ENCODE measurements at places on chromosomes 12 and 14.

- no peak for DNase-seq
These were observed 17.4 kb downstream of the HDAC7 start for GRCh38 chr12:47802312-47802711.

DNA sequence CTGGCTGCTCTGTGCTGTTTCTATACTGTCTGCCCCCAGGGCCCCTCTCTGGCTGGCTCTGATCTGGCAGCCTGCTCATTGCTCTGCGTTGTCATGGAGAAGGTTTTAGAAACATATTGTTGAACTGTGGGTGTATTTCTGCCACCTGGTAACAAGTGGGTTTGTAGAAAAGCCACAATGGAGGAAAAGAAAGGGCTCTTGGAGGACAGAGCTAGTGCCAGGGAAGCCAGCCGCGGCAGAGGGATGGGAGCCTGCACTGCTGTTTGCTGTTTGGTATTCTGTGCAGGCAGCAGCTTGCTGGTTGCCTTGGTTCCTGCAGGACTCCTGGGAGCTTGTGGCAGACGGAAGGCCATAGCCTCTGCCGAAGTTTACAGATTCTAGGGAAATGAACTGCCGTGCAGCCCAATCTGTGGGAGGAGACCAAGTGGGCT, 15.1 kb downstream of the CCDC177 start:
- DNase-seq = no peak

- DNase-seq = no peak
These were observed 44.4 kb downstream of the ANO6 start for GRCh38 chr12:45260104-45260815.

DNA sequence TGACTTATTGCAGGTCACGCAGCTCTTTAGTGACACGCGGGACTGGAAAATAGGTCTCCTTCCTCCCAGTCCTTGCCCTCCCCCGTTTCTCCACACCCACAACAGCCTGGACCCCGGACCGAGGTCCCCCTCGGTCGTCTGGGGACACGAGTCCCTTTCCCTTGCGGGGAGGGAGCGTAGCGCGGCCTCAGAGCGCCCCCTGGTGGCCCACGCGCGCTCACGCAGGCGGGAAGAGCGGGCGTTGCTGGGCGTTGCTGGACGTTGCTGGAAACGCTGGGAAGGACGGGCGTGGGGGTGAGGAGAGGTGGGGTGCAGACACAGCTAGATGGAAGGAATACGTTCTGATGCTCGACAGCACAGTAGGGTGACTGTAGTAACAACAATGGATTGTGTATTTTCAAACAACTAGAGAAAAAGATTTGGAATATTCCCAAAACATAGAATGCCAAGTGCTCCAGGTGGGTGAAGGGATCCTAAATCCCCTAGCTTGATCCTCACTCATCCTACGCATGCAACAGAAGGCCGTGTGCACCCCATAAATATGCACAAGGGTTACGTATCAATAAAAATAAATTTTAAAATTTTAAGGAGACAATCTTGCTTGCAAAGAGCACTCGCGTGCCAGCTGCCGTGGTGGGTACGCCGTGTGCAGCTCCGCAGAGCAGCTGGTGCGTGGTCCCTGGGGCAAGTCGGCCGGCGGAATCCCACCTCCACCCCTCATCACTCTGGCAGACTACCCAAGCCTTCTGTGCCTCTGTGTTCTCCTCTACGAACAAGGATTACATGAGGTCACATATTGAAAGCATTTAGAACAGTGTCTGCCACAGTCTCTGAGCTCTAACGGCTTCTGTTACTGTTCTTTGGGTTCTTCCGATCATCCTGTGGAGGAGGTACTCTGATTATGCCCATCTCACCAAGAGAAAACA, 87.4 kb downstream of the B4GALNT3 start:
- peak; percentile 44 for DNase-seq

- DNase-seq = no peak
These were observed 14.7 kb downstream of the PLEKHG6 start for GRCh38 chr12:6324936-6325750.

- DNase-seq = no peak
These were observed 33.3 kb upstream of the ALDH2 start for GRCh38 chr12:111733340-111733915.

DNA sequence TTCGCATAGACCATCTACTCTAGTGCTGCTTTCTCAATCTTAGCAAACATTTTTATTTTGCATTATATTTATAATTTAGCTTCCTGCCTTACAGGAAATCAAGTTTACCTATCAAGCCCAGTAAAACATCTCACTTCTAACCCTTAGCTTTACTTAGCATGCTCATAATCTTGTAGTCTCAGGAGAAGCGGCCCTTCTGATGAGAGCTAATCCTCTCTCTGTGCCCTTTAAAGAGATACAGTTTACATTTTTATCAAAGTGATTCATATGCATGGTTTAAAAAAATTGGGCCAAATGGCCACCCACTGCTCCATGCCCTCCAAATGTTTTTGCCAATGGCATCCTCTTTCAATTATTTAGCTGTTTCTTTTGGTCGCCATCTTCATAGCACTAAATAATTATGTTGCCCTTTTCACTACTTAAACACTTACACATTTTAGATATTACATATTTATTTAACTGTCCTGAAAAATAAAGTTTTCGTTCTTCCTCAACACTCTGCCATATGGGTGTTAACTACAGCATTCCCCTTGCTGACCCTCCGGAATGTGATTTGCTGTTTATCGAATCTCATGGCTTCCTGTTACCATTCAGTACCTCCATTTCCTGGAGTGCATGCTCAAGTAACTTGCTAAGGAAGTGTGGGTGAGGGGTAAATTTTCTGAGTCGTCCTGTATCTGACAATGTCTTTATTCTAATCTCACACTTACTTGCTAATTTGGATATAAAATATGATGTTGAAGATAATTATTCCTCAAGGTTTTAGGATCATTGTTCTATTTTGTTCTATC, 29.3 kb downstream of the YLPM1 start:
- no peak for DNase-seq

DNA sequence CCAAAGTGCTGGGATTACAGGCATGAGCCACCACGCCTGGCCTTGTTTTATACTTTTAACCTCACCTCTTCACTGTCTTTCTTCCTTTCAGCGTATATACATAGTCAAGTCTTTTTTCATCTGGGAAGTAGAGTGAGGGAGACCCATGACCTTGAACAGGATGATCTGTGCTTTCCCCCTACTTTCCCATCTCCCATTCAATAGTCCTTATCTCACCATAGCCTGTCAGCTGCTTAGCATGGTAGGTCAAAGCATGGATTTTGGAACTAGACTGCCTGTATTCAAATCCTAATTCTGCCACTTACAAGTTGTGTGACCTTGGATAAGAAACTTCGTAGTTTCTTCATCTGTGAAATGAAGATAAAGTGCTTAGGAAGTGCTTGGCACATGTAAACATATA, 96.4 kb upstream of the MON2 start:
- DNase-seq = no peak

- DNase-seq = no peak
These were observed 133.9 kb upstream of the FGD4 start for GRCh38 chr12:32265456-32265855.

DNA sequence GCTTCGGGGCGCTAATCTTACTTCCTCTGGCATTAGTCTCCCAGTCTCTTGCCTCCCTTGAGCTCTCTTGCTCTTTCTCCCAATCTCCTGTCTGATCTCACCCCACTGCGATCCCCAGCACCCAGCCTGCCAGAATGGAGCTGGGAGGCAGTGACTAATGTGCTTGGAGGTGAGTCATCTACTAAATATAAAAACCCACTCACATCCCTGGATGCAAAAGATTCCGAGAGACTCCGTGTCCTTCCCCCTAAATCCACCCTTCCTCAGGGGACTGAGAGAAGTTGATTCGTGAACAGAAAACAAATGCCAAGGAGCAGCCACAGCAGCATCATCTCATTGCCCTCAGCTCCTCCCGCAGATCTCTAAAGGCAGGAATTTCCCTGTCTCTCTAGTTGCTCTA, 45.7 kb upstream of the KCNA5 start:
- DNase-seq = no peak

DNA sequence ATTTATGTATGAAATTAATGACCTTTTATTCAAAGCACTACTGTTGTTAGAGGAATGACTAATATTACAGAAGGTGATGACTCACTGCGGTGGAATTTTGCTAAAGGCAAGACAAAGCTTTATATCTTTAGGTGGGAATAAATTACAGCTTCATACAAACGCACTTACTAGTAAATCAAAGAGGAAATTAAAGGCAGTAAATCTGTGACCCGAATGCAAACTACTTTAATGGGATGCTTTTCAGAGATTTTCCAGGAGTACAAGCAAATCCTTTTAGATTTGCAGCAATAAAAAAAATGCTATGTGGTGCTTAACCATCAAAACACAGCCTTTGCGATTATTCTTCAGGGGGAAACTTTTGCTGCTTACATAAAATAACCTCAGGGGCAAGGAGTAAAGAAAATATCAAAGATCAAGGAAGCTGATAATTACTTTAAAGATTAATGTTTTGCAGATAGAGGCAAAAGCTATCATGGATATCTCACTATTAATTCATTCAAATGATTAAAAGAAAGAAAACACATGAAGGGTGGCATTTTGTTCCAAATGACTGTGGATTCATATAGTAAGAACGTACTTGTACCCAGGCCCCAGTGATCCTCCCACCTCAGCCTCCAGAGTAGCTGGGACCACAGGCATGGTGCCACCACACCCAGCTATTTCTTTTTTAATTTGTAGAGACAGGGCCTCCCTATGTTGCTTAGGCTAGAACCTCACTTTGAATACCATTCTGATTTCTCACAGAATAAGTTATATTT, 98.9 kb downstream of the DENND5B start:
- DNase-seq = no peak

- DNase-seq = no peak
These were observed 6.1 kb downstream of the TCP11L2 start for GRCh38 chr12:106308611-106309010.

DNA sequence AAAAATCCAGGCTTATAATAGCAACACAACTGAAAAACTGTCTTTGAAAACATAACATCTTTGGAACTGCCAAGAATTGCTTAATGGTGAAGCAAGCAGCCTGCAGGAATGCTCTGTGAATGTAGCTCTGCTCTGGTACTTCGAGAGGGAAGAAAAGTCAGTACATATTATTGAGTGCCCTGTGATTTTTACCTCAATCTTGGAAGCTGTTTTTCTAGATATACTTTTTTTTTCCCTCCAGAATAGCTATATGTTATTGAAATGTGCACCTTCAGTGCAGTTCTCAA, 508.1 kb downstream of the PCNX1 start:
- no peak for DNase-seq

DNA sequence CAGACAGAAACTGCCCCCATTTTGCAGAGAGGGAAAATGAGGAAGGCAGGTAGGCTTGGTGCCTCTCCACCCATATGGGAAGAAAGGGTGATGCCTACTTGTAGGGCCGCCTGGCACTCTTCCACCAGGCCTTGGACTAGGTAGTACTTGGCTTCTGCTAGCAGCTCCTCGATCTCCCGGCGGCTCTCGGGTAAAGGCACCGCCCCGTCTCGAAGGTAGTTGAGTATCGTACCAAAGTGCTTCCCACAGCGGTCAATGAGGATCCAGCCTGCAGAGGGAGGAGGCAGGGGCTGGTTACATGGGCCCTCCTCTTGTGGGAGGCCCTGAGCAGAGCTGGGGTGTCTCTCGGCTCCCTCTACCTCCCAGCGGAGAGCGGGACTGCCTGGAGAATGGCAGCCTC, 16.6 kb downstream of the KCTD10 start:
- DNase-seq = no peak

GRCh38 chr12:69984241-69984640, 159.2 kb downstream of the MYRFL start:
- DNase-seq = no peak

- no peak for DNase-seq
These were observed 13.2 kb downstream of the RTRAF start for GRCh38 chr14:52002542-52002941.

All from activated CD8-positive, alpha-beta memory T cell treated with anti-CD3 and anti-CD28 coated beads for 4 hours (primary cell).